ENCODE measurements at places on chromosomes 16 and 17.

DNA sequence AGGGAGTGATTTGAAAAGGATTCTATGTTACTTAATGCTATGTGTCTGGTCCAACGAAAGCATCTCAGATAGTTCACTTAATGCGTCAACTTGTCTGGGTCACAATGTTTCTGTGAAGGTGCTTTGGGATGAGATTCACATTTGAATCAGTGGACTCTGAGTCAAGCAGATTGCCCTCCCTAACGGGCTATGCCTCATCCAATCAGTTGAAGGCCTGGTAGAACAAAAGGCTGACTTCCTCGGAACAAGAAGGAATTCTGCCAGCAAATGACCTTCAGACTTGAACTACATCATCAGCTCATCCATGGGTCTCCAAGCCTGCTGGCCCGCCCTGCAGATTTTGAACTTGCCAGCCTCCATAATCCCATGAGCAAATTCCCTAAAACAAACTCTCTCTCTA lies 15.2 kb downstream of the EMP2 start:
- no peaks in the 10 kb centered on the region for H3K27me3 ChIP-seq
- no peak overlapping the region for H3K4me3 ChIP-seq
- no peak for DNase-seq
- H3K27ac ChIP-seq = no peak overlapping the region

GRCh38 chr17:6249732-6250131 lies 179.6 kb downstream of the WSCD1 start:
- H3K27ac ChIP-seq = no peak overlapping the region
- no peaks in the 10 kb centered on the region for H3K27me3 ChIP-seq
- no peak for DNase-seq
- no peaks in the 10 kb centered on the region for H3K4me1 ChIP-seq
- H3K36me3 ChIP-seq = no peaks in the 10 kb centered on the region

DNA sequence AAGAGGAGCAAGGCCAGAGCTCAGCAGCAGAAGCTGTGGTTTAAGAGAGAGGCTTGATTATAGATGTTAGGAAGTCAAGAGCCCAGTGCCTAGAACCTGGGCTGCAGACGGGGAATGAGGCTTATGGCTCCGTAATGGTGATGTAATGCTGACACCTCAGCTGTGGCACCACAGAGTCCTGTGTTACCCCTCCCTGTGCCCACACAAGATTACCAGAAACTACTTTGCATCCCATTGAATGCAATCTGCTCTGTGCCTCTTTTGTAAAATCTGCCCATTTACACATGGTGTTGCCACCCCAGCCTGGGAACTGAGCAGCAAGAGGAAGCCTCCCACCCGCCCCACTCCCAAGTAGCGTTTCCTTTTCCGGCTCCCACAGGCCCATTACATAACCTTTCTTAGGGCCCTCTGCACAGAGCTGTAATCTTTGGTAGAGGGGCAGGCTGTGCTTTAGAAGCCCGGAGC lies 57.0 kb downstream of the PITPNC1 start:
- no peak for DNase-seq
- no peak overlapping the region for H3K27ac ChIP-seq
- H3K4me3 ChIP-seq = no peak overlapping the region
- no peaks in the 10 kb centered on the region for H3K36me3 ChIP-seq

- H3K27ac ChIP-seq = no peak overlapping the region
- no peaks in the 10 kb centered on the region for H3K36me3 ChIP-seq
- DNase-seq = no peak
- no peaks in the 10 kb centered on the region for H3K4me1 ChIP-seq
- H3K27me3 ChIP-seq = no peaks in the 10 kb centered on the region
- no peak overlapping the region for H3K4me3 ChIP-seq
Measured at GRCh38 chr17:41367426-41368075, 2.1 kb downstream of the KRT33B start.

- H3K27me3 ChIP-seq = no peaks in the 10 kb centered on the region
- DNase-seq = no peak
- H3K4me1 ChIP-seq = no peaks in the 10 kb centered on the region
- H3K36me3 ChIP-seq = no peaks in the 10 kb centered on the region
- no peak overlapping the region for H3K27ac ChIP-seq
Measured at GRCh38 chr17:61678339-61678738, 87.3 kb upstream of the NACA2 start.

Measured in neural progenitor cell (in vitro differentiated cells).